ENCODE measurements at places on chromosomes 1 and 21. TPM values are rescaled to one million over a fixed set of nuclear protein-coding genes. Genes with fewer than 3 reads are reported as not detected.

SPRR2A gene
- not detected for total RNA-seq

AVPR1B gene
- not detected for total RNA-seq

VWA5B1 gene
- total RNA-seq: not detected

AADACL4 gene
- total RNA-seq: 0.83 TPM

SPAG17 gene
- total RNA-seq: under 0.01 TPM

GNAT2 gene
- total RNA-seq: 0.28 TPM

CPTP gene
- 7.0 TPM for total RNA-seq

FMN2 gene
- 3.2 TPM for total RNA-seq

CBR3 gene
- total RNA-seq: 8.6 TPM

HMCN1 gene
- total RNA-seq: 15.4 TPM

CHIT1 gene
- total RNA-seq: 0.18 TPM

KCNH1 gene
- 0.14 TPM for total RNA-seq

NPR1 gene
- 1.5 TPM for total RNA-seq

E2F2 gene
- 0.14 TPM for total RNA-seq

HSF2BP gene
- 1.7 TPM for total RNA-seq

WNT2B gene
- total RNA-seq: 4.1 TPM

DMRTB1 gene
- total RNA-seq: not detected

P3H1 gene
- total RNA-seq: 168 TPM

NES gene
- total RNA-seq: 6.1 TPM

LRRC38 gene
- 0.28 TPM for total RNA-seq

PAQR6 gene
- 0.28 TPM for total RNA-seq

WNT3A gene
- total RNA-seq: not detected

PYHIN1 gene
- total RNA-seq: not detected

CD247 gene
- total RNA-seq: 0.09 TPM

TRIM46 gene
- total RNA-seq: 2.5 TPM

OR2T29 gene
- not detected for total RNA-seq

KLHDC7A gene
- total RNA-seq: not detected

HAO2 gene
- total RNA-seq: not detected

CYP4Z1 gene
- not detected for total RNA-seq

HES3 gene
- not detected for total RNA-seq

LCE1E gene
- total RNA-seq: not detected

SAMD11 gene
- total RNA-seq: 36.6 TPM

LCE3D gene
- total RNA-seq: not detected

DHRS3 gene
- 310 TPM for total RNA-seq

INSRR gene
- total RNA-seq: not detected

KRTAP12-4 gene
- total RNA-seq: not detected

PTGFR gene
- total RNA-seq: 61.8 TPM

NUAK2 gene
- total RNA-seq: 4.8 TPM

All from smooth muscle cell of bladder (primary cell).